ENCODE measurements at places on chromosomes 3 and 15.

DNA sequence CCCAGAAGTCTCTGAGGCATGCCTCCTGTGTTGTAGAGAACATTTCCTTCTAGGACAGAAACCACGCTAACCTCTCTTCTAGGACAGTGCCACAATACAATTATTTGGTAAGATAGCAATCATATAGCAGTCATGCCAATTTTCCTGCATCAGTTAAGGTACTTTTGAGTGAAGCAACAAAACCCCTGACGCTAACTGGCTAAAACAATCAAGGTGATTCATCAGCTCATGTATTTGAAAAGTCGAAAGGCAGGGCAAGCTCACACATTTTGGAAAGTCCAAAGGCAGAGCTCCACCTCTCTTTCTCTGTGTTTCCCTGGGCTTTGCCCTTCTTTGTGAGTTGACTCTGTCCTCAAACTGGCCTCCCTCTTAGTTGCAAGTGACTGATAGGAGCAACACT lies 10.1 kb downstream of the TERC start:
- no peak for DNase-seq

- no peak for DNase-seq
Observed at GRCh38 chr3:37417297-37418082, 243.1 kb upstream of the LRRFIP2 start.

- no peak for DNase-seq
Observed at GRCh38 chr15:51332206-51333147, 5.9 kb downstream of the CYP19A1 start.

DNA sequence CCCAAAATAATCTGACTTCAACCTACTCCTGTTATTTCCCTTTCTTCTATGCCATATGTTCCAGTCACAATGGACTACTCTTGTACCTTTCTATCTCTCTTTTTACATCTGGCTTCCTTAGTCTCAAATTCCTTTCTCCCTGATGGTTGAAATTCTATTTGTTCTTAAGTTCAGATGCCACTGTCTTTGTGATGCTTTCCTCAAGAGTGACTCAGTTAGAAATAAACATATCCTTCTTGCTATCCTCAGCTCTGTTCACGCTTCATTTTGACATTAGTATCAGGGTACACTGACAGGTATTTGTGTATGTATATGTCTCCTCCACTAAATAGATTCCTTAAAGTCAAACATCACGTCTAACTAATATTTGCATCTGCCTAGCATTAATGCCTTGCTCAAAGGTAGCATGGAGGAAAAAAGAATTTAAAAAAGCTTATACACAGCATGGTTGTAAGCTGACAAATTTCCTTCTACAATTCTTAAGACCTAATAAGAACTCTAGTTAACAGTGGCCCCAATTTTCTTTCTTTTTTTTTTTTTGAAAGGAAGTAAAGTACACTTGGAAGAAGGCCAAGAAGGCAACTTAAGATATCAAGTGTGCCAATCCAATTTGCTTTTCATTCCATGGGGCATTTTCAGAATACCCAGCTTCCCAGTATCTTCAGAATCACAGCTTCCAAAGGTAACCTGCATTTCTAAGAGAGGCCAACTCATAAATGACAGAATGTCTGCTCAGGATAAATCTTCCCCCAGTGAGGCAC lies 58.0 kb downstream of the CHAC1 start:
- no peak for DNase-seq

GRCh38 chr3:60754617-60755016 lies 496.6 kb downstream of the FHIT start:
- DNase-seq = no peak

DNA sequence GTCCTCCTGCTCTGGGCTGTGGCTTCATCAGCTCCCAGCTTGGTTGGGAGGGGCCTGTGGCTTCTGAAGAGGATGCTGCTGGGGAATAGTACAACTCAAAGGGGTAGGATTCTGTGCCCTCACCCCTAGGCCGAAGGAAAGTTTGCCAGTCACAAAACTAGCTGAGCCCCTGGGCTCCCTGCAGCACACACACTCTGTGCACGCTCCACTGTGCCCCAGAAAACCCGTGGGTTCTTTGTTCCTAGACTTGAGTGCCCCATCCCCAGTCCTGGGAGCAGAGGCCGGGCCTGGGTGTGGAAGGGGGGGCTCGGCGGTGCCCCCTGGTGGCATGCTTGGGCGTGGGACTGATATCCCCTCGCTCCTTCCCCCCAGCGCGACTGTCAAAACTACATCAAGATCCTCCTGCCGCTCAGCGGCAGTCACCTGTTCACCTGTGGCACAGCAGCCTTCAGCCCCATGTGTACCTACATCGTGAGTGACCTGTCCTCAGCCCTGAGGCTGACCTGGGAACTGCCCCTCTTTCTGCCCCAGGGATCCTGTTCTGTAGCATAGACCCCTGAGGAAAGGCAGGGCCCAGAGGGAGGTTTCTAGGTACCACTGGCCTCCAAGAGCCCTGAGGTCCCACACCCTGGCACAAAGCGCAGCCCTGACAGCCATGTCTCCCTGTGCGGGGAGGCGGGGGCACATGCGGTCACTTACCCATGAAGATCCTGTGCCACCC lies 14.2 kb downstream of the CIB1 start:
- peak; percentile 64 for DNase-seq

DNA sequence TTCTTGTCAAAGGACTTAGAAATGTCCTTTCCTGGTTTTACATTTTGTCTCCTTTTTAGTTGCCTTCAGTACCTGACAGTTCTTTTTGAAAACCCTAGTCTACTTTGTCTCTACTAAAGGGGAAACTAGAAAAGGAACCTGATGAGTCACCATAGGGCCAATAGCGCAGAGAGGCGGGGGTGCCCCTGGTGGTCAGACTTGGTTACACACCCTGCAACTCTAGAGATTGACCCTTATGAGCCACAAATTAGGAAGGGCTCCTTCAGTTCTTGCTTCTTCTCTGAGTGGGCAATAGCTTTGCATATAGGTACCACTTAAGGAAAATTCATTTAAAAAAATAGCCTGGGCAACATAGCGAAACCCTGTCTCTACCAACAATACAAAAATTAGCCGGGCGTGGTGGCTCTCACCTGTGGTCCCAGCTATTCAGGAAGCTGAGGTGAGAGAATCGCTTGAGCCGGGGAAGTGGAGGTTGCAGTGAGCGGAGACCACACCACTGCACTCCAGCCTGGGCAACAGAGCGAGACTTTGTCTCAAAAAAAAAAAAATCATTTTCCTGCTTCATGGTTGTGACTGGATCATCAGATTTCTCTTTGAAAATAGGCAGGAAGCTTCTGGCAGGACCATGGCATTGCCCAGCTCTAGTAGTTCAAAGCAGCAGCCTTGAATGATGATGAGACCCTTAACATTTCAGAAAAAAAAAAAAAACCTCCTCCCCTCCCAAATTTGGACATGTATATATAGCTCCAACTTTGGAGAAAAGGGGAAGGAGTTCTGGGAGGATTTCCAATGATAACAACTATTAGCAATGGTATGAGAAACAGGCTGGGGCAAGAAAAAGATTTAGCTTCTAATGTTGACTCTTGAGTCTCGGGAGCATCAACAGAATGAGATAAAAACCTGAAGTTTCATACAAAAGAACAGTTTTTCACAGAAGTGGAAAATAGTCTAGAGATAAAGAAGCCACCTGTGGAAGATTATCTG lies 45.2 kb upstream of the RASA2 start:
- DNase-seq = peak; percentile 78

DNA sequence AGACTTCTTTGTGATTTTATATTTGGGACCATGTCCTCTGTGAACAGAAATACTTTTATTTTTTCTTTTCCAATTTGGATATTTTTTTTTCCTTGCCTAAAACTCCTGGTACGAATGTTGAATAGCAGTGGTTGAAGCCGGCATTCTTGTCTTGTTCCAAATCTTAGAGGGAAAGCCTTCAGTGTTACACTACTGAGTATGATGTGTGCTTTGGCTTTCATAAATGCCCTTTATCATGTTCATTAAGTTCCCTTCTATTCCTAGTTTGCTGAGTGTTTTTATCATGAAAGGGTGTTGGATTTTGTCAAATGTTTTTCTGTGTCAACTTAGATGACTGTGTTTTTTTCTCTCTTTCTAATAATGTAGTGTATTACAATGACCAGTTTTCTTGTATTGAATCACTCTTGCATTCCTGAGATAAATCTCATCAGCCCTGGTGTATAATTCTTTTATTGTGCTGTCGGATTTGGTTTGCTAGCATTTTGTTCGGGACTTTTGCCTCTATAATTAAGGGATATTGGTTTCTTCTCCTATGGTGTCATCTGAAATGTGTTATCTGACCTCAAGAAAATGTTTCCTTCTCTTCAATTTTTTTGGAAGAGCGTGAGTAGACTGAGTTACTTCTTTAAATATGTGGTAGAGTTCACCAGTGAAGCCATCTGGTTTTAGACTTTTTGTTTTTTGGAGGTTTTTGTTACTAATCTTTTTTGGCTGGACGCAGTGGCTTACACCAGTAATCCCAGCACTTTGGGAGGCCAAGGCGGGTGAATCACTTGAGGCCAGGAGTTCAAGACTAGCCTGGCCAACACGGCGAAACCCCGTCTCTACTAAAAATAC lies 33.3 kb downstream of the MAP1A start:
- no peak for DNase-seq

GRCh38 chr3:61620073-61620472 lies 58.7 kb downstream of the PTPRG start:
- DNase-seq = no peak

DNA sequence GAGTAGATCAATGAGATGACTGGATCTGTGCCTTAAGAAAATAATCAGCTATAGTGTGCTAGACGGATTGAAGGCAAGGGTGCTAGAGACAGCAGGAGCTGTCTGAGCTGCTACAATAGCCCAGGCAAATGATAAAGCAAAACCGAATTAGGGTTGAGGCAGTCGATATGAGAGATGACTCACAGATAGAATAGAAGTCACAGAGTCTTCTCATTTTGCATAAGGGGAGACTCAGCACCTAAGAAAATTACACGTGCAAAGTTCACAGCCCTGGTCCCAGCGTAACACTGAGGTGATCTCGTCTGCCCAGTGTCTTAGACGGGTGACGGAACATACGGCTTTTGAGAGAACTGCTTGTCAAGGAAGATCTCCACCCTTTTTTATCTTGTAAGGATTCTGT lies 11.6 kb downstream of the LPP start:
- DNase-seq = no peak

DNA sequence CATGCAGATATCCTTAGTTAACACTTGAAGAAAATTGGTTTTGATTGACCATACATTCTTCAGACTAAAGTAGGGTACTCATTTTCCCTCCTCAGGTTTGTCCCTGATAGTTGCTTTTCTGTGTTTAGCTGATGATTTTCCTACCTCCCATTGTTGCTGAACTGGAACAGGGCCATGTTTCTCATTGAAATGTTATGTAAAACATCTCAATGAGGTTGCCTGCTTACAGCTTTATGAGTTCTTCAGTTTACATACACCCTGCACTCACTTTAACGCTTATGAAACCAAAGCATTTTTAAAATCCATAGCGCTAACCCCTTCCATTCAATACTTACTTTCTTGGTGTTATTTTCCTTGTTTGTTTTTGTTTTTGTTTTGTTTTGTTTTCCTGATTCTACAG lies 61.9 kb downstream of the HMG20A start:
- DNase-seq = no peak

DNA sequence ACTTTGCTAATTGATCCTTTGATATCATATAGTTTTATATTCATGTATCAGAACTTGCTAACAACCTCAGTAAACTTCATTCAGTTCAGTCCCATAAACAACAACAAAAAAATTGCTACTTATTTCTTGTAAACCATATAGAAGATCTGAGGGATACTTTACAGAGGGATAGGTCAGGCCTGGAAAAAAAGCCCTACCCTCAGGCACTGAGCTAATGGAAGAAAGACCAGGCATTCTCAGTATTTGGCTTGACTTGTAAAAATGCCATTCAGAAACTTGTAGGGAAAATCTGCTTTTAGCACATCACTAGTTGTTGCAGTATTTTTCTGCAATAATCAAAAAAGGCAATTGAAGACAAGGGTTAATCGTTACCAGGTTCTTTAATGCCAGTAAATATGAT lies 33.1 kb downstream of the ARMC8 start:
- no peak for DNase-seq

DNA sequence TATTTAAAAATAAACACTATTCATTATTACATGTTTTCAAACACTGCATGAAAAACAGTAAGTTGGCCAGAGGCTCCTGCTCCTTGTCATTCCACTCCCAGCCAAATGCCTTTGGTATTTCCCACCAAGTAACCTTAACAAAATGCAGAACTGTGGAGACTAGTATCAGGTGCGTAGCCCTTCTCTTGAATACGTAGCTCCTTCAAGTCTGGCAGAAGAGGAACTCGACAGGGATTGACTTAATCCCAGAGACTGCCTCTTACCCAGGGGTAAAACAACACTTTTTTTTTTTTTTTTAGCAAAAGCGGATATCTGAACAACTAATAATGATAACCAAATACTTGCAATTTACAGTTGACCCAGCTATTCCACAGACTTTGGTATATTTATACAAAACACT lies 738 bp downstream of the COMMD2 start:
- no peak for DNase-seq

DNA sequence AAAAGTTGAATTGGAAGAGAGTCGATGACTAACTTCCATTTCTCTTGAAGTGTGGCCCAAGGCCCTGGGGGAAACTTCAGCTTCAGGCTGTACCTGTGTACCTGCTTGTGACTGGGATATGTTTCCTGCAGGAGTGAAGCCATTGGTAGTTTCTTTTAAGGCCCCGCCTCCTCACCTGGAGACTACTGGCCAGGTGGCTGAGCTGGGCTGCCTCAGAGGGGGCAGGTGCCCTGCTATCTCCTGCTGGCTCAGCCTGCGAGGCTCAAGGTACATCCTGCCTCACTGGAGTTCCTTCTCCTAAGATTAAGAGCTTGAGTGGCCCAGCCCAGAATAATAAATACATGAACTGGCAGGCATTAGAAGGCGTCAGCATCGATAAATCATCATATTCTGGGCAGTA lies 121.6 kb upstream of the ROPN1 start:
- DNase-seq = no peak

- DNase-seq = no peak
Observed at GRCh38 chr15:78205856-78206255, 28.5 kb downstream of the ACSBG1 start.

- DNase-seq = no peak
Observed at GRCh38 chr3:101861212-101861788, 12.0 kb downstream of the NFKBIZ start.

- DNase-seq = no peak
Observed at GRCh38 chr3:65706776-65707568, 331.7 kb downstream of the MAGI1 start.

- no peak for DNase-seq
Observed at GRCh38 chr3:1953536-1953935, 145.1 kb upstream of the CNTN4 start.

DNA sequence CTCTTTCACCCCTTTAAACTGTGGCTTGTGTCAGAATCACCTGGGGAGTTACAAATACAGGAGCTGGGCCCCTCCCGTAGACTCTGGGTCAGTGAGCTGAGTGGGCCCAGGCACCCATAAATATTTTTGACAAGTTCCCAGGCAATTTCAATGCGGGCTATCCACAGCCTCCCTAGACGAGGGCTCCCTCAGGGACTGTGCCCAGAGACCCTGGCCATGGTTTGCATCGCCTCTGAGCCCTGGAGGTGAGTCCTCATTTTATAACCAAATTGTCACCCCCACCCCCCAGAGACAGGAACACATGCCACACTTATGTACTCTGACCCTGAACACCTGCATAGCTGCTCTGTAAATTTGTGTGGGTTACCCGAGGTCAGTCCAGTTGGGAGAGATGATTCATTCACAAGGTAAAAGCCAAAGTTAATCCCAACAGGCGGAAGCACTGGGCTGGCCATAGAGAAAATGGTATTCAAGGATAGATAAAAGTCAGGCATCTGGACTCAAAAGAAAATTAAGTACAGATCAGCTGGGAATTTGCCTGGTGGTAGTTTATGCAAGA lies 146.5 kb upstream of the SLC6A11 start:
- no peak for DNase-seq
